ENCODE measurements at places on chromosomes 16 and 17.

GRCh38 chr16:85195900-85196772, 83.9 kb upstream of the CIBAR2 start:
- no peak for DNase-seq

DNA sequence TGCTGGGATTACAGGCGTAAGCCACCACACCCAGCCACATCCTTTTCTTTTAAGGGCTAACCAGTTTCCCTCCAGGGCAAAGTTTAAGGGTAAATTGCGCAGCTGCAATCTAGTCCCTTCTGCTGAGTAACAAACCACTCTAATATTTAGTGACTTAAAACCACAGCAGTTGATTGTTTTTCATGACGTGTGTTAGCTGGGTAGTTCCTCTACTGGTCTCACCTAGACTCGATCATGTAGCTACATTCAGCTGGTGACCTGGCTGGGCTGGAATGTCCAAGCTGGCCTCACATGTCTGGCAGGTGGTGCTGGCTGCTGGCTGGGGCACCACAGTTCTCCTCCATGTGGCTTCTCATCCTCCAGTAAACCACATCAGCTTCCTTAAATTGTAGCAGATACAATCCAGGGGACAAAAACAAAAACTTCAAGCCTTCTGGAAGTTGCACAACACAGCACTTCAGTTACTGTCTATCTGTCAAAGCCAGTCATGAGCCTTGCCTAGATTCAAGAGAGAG, 75.5 kb downstream of the GPRC5B start:
- DNase-seq = no peak

DNA sequence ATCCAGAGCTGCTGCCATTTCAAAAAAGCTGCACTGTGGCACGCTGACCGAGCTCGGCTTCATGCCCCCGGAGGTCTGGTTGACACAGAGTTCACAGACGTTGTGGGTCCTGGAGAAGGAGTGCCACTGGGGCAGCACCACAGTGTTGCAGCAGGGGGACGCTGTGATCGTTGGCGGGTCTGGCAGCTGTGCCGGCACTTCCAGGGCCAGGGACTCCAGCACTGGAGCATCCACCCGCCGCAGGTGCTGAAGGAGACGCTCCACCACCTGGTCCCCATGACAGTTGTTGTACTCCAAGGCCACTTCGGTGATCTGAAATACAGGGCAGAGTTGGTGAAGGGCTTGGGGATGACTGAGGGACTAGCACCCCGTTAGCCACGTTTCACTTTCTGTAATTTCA, 23.5 kb downstream of the SNN start:
- no peak for DNase-seq

DNA sequence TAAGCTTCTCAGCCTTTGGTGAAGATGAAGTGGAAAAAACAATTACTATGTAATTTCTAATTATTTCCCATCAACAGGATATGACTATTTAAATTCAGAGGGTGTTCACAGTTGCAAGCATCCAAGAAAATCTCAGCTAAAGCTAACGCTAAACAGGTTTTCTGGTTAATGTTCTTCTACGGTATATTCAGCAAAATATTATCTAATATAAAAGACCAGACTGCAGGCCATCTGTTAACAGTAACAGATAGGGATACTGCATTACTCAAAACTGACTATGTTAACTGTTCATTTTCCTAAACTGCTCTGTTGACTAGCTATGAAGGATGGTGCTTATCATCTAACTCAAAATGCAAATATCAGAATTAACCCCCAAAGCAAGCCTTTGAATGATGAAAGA, 32.8 kb downstream of the GLG1 start:
- DNase-seq = no peak

DNA sequence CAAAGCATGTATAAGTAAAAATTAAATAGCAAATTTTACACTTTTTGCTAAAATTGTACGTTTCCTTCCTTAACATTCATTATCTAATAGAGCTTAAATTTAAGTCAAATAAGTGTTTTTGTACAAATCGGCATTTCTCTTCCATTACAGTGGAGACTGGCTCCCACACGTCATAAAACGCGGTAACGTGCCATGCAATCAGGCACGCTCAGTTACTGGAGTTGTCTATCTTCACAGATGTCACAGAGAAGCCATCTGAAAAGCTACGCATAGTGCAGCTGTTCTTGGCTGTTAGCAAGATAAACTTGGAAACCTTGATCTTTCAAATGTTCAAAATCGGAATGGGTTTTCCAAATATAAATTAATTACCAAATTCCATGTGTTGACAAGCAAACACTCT, 165.3 kb downstream of the STX8 start:
- DNase-seq = no peak
